ENCODE measurements at places on chromosomes 12 and 14.

DNA sequence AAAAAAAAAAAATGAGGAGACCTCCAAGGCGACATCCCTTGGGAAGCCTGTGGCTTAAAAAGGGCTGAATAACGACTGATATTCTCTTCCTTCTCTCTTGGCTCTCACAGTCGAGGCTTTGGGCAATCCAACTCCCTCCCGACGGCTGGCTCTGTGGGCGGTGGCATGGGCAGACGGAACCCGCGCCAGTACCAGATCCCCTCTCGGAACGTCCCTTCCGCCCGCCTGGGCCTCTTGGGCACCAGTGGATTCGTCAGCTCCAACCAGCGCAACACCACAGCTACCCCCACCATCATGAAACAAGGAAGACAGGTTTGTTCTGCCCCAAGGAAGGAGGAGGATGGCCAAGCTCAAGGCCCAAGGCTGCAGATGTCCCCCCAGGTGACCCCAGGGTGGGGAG lies 127.8 kb downstream of the GCH1 start:
- DNase-seq = no peak

GRCh38 chr12:76446090-76446489 lies 97.9 kb upstream of the BBS10 start:
- no peak for DNase-seq

DNA sequence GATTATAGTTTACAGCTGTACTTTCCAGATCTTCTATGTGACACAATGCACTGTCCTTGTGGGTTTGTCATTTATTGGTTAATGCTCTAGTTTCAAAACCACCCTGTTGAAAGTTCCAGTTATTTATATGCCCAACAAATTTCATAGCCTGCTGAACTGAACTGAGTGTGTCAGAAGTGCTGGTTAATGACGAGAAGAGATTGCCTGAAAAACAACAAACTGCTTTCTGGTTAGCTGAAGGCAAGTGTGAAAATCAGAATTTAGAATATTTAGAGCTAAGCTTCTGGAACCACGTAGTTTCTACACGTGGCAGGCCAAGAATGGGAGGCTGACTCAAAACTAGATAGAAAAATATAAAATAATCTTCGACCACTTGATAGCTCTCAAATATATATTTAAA lies 19.1 kb upstream of the RIN3 start:
- no peak for DNase-seq

- DNase-seq = no peak
These were observed 118.7 kb upstream of the MDM1 start for GRCh38 chr12:68450947-68451260.

- no peak for DNase-seq
These were observed 71.7 kb upstream of the PELI2 start for GRCh38 chr14:56046546-56046945.
